ENCODE measurements at places on chromosomes 11 and 22.

DNA sequence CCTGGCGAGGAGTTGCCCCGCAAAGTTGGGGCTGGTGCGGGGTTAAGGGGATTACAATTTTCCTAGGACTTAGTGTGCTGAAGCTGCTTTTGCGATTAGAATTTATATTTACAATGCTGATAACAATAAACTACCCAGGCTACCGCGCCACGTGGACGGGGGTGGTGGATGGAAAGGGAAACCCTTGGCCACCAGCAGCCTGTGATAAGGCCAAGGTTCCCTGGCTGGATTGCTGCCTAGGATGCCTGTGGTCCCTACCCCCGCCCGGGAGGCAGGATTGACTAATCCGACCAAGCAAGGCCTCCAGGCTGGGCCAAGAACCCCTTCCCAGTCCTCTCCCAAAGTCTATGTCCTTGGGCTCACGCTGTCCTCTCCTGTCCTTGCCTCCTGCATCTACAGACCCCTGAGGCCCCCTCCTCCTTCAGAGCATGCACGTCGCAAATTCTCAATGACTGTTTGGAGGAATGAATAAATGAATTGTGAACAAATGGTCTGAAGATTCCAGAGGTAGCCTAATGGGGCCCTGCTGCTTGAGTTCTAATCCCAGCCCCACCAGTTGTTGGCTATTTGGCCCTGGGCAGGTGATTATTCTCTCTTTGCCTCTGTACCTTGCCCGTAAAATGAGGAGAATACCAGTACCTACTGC lies 7.6 kb upstream of the CHKA start:
- no peak for DNase-seq

GRCh38 chr22:33025675-33026074 lies 32.5 kb downstream of the SYN3 start:
- no peak for DNase-seq

GRCh38 chr22:46971099-46971763 lies 208.8 kb downstream of the TBC1D22A start:
- no peak for DNase-seq

DNA sequence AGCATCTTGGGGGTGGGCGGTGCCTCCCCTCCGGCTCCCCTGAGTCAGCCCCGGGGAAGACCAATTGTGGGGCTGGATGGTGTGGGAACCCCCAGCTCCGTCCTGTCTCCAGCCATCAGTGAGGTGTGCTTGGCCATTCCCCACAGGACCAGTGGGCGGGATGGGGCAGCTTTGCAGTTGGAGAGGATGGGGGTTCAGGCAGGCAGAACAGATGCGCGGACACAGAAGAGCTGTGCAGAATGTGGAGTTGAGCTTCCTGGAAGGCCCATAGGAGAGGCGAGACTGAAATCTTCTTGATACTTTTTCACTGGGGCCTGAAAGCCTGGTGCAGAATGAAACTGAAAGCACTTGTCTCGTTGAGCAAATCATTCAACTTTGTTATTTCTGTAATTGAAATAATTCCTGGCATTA lies 23.8 kb downstream of the PARVB start:
- DNase-seq = no peak

GRCh38 chr11:11218629-11218986 lies 134.4 kb downstream of the CSNK2A3 start:
- peak; percentile 3 for DNase-seq

DNA sequence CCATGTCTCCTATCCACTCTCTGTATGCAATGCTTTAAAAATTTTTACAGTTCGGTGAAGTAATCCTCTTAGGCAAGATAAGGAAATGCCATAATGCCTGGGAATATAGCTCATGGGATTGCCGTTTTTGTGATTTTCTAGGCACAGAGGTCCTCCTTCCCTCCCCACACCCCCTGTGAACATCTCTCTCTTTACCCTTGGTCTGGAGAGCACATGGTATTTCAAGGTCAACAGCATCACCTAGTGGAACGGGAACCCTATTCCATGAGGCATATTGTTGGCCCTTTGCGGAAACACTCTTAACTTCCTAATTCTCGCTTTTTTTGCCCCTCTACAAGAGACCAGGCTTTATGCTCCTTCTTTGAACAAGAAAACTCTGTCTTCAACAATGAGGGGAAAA lies 8.8 kb downstream of the NXPE4 start:
- DNase-seq = no peak

DNA sequence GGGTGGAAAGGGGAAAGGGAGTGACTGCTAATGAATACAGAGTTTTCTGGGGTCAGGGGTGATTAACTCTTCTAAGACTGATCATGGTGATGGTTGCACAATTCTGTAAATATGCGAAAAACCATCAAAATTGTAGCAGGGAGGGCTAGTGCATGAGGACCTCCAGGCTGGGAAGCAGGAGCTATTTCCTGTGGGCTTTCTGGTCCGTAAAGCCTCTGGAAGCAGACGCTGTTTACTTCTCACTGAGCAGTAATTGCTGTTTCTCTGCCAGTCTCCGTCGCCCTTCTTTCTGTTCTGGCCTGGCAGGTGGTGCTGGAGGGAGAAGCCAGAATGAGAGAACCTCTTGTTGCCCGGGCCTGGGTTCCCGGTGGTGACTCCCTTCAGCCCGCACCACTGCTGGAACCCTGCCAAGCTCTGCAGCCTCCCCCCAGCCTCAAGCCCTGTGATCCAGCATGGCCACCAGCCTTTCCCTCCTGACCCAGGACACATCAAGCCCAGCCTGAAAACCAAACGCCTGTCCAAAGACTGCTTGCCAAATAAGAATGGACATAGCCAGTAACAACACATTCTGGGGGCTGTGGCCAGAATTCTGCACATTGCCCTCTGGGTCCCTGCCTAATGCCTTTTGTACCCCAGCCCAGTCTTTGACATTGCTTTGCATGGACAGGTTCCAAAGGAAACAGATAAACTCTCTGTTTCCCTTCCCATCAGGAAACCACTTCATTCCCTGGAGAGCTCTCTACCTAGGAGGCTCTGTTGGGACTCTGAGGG lies 201.0 kb upstream of the NAV2 start:
- no peak for DNase-seq
